ENCODE measurements at places on chromosomes 12 and 14.

- peak; percentile 26 for DNase-seq
These were observed 314.6 kb downstream of the BCL11B start for GRCh38 chr14:98957211-98958047.

- no peak for DNase-seq
These were observed 209.4 kb upstream of the G2E3 start for GRCh38 chr14:30349520-30349919.

DNA sequence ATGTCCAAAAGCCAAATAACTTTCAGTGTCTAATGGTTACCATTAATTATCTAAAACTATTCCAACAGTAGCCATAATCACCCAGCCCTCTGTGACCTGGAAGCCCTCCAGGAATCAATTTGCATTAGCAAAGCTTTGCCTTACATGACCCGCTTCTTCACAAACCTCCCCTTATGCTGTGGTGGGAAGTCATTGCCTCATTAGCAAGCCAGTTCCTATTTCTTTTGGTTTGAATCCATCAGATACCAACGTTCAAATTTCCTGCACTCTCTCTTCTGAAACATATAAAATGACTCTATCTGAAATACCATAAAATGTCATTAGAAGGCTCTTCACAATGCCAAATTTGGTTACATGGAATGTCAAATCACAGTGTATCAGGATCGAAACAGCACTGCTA lies 268.3 kb upstream of the PRKD1 start:
- no peak for DNase-seq

DNA sequence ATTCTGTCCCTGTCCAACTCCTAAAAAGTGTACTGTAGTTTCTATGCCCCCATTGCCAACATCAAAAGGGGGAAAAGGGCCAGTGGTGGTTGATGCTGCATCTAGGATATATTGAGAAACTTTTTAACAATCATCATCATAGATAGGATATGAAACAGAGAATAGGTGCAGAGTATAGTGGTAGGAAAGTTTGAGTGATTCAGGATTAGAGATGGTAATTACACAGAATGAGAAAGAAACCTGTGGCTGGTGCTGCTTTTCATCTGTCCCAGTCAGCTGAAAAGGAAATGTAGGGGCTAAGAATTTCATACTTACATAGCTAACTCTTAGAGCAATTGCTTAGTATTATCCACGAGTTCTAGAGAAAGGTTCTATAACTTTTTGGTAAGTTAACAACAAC lies 67.6 kb downstream of the GTF2A1 start:
- no peak for DNase-seq

GRCh38 chr12:6140651-6141447 lies 16.4 kb upstream of the VWF start:
- no peak for DNase-seq

GRCh38 chr12:94779485-94779884 lies 129.1 kb upstream of the TMCC3 start:
- DNase-seq = no peak

GRCh38 chr12:81261508-81262207 lies 183.8 kb downstream of the ACSS3 start:
- no peak for DNase-seq

DNA sequence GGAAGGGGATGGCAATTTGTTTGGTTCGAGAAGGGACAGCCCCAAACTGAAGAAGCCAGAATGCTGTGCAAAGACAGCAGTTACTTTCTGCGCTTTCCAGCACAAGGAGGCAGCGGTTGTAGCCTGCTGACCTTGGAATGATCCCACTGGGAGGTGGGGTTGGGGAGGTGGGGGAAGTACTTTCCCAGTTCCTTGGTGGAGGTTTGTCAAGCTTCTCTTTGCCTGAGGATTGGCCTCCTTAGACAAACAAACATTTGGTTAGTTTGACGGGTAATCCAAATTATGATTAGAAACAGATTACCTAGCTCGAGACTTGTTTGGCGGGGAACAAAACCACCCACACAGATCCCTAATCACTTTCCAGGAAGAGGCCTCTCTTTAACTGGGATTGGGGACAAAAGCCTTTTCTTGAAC lies 79.1 kb upstream of the EGLN3 start:
- DNase-seq = no peak

DNA sequence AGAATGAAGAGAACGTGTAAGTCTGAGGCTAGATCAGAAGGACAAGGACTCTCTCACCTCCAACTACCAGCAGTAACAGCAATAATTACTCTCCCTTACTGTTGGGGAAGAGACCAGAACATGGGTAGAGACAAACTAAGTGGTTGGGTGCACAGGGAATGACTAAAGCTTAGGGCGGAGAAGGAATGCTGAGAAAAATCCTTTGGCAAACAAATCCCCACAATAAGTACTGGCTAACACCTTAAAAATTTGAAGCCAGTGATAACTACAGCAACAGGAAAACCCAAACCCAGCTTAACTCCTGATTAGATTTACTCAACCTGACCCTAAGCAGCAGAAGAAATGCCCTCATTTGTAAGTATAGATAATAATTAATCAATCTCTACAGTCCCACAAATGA lies 759.0 kb downstream of the AACS start:
- DNase-seq = no peak

GRCh38 chr12:31234955-31235867 lies 90.7 kb downstream of the SINHCAF start:
- no peak for DNase-seq

- DNase-seq = no peak
These were observed 44.1 kb upstream of the AMN start for GRCh38 chr14:102878174-102878969.

- DNase-seq = no peak
These were observed 187.5 kb upstream of the EEA1 start for GRCh38 chr12:93116632-93117031.

DNA sequence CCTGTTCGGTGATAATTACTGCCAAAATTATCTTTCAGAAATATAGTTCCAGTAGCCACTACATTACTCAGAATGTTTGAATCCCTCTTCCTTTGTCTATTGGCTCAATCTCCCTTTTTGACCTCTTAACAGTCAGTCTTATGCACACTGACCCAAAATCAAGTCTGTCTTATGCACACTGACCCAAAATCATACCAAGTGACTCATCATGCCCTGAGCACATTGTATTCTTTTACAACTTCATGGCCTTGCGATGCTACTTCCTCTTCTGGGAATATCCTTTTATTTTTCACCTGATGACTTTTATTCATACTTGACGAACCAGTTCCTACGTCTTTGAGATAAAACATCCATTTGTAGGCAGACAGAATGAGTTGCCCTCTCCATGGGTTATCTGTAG lies 182.3 kb downstream of the NPAS3 start:
- no peak for DNase-seq

DNA sequence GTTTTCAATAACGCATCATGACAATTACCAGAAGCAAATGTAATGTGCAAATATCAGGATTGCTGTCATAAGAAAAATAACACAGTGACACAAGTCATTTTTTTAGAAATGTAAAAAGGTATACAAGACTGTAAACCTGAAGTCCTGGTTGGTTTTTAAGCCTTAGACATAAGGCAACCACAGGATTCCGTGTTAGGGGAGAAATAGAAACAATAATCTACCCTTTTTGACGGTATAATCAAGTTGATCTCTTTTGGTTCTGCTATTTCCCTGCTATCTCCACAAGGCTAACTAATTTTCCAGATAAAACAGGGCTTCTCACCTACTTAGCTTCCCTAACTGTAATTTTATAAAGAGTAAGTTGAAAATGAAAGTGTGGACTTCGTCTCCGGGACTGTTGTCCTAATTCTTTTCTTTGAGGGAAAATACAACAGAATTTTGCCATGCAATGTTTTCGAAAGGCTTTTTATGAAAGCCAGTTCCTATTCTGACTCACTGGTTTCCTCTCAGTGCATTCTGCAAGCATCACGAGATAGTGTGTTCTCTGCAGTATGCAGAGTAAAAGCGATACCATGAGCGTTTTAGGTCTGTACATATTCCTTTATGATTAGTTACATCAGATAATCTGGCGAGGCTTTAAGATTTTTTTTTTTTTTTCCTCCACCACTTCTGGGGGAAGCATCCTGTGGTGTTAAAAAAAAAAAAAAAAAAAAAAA lies 10.6 kb downstream of the MYO1H start:
- DNase-seq = no peak

DNA sequence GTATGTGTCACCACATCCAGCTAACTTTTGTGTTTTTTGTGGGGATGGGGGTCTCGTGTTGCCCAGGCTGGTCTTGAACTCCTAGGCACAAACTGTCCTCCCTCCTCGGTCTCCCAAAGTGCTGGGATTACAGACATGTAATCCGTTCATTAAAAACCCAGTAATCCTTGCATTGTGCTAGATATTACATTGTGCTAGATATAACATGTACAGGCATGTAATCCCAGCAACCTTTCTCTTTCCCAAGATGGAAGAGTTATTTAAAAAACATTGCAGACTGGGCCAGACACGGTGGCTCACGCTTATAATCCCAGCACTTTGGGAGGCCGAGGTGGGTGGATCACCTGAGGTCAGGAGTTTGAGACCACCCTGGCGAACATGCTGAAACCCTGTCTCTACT lies 19.7 kb downstream of the ELK3 start:
- no peak for DNase-seq

DNA sequence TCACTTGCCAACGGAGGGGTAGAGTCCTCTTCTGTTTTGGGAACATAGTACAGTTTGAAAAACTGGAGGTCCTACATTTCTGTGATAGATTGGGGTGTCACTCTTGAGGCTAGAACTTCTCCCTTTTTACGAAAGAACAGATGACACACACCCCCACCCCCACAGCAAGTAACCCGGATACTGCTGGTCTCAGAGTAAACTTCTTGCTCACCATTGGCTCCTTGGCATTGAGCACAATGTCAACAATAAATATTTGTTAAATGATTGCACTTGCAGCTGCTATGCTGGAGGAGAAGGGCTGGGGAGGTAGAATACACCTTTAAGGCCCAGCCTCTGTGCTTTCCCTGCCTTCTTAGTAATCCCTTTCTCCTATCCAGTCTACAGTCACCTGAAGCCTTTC lies 149.8 kb downstream of the TGFB3 start:
- no peak for DNase-seq

GRCh38 chr12:65308601-65309071 lies 30.2 kb downstream of the MSRB3 start:
- DNase-seq = no peak

DNA sequence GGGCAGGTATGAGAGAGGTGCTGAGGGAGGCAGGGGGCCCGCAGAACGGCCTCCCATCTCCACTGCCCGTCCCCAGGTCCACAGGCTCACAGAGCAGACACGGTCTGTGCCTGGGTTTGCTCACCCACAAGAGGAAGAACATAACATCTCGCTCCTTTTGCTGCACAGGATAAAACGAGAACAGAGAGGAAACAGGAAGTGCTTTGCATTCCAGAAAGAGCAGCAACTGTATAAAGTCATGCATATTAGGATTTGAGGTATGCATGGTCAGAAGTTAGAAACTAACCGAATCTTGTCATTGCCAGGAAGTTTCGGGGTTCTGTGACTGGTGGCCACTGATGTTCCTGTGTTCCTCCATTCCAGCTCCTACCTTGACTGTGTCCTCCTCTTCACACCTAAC lies 25.0 kb downstream of the NTF3 start:
- DNase-seq = no peak

GRCh38 chr14:64879635-64880220 lies at the start of gene SPTB:
Gene SPTB, minus strand, starts transcription at chr14:64879907. Its CDS starts 56,813 bp downstream, at chr14:64823094.
- no peak for DNase-seq

GRCh38 chr12:12788675-12789368 lies 3.4 kb downstream of the APOLD1 start:
- peak; percentile 56 for DNase-seq
